ENCODE measurements at places on chromosomes 4 and X.

- DNase-seq: no peak
These were observed 200.7 kb upstream of the IL15 start for GRCh38 chr4:141435446-141436225.

GRCh38 chr4:8694226-8694625 lies 101.7 kb downstream of the CPZ start:
- no peak for DNase-seq

DNA sequence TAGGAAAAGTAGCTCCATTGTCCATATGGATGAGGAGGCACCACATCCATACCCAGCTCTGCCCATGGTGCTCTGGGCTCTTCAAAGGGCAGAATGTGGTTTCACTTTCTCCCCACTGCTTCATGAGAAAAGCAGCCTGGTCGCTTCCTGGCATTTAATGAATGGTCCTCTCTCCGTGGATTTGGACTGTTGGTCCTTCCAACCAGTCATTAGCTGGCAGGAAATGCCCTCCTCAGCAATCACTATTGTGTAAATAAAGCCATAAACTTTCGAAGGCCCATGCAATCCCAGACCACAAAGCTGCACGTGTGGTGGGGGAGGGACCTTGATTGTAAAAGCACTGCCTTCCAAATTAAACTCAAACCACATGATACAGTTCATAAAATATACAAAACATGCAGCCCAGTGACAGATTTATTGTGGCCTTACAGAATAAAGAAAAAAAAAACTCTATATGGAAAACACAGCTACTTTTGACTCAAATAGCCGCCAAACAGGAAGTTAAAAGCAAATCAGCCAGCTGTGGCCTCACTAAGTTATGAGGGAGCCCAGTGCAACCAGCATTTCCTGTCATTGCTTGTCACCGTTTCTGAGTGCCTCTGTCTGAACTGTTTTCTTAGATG lies 8.1 kb downstream of the MBNL3 start:
- DNase-seq: peak; percentile 24

- DNase-seq: peak; percentile 59
These were observed 142.5 kb upstream of the MED14 start for GRCh38 chrX:40877887-40878286.

DNA sequence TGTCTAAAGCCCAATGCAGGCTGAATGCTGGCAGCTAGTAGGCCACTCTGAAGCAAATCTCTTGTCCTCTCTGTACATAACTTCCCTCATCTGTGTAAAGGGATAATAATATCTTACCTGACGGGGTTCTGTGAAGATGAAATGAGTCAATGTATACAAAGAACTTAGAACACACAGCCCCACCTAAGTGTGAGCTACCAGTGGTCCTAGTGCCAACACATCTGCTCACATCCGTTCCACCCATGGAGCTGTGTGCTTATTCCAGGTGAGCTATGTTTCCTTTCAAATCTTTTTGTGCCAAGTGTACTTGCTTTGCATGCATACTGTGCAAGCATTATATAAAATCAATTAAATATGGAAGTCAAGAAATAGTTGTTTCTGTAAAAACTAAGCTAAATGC lies 116.4 kb downstream of the TSPAN5 start:
- DNase-seq: no peak

DNA sequence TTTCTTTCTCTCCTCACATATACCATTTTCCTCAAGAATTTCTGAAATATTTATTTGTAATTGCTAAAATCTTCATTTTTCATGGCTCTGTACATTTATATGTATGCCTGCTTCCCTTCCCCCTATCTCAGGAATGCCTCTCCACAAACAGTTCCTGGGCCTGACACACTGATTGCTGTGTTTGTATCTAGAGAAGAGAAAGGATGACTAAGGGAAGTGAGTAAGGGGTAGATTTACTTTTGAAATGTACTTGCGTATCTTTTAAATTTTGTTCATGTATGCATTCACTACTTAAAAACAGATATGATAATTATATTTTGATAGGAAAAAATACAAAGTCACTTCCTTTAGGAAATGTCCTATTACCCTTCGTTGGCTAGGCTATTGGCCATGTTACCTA lies 790.8 kb downstream of the PCDH18 start:
- DNase-seq: peak; percentile 27

DNA sequence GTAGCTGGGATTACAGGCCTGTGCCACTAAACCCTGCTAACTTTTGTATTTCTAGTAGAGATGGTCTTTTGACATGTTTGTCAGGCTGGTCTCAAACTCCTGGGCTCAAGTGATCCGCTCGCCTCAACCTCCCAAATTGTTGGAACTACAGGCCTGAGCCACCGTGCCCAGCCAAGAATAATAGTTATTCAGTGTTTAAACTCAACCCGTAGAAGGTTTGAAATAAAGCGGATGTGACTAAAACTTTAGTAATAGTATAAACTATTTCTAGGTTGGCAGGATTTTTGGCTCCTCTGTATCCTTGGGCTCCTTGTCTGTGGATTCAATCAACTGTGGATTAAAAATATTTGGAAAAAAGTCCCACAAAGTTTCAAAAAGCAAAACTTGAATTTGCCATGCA lies 37.8 kb downstream of the PCDH10 start:
- DNase-seq: peak; percentile 51

- DNase-seq: no peak
These were observed 120.7 kb upstream of the TSPAN5 start for GRCh38 chr4:98779088-98779487.

DNA sequence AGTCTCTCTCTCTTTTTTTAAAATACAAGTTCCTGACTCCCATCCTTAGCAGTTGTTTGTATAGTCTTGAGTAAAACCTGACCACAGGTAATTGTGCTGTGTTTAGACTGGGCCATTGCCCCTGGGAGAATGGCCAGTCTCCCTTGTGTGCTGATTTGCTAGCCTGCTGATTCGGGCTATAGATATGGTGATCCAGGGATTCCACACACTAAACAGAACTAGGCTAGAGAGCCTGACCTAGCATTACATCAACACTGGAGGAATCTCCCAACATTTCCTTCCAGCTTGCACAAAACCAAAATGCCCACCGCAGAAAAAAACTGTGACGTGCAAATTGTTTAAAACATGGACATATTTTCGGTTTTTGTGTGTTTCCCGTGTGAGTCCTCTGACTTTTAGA lies 5.1 kb downstream of the UPRT start:
- DNase-seq: peak; percentile 9

- DNase-seq: no peak
These were observed 2.4 kb upstream of the FGFRL1 start for GRCh38 chr4:1008840-1009541.

DNA sequence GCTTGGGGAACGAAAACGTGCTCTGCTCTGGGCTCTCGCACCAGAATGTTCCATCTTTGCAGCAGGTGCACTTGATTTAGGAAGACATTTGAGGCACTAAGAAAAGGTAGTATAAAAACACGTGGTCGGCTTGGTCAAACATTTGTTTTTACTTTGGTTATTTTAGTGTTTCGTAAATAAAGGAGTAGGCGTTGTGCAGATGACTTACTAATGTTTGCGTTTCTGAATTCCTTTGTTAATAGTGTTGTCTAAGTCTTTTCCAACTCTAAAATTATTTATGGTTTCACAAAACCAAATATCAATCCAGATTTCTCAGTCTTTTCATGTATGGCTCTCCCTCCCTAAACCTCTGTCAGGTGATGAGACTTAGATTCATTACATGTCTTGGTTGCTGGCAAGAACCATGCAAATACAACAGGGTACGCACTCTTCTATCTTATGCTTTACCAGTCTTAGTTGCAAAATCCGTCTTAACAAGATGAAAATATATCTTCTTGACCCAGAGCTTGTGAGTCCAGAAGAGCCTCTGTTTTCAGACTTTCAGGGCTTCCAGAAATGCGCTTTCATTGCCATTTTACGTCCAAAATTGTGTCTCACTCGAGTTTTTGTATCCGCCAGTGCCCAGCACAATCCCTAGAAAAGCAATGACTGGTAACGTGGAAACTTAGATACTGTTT lies 686 bp downstream of the MTHFD2L start:
- DNase-seq: peak; percentile 18

DNA sequence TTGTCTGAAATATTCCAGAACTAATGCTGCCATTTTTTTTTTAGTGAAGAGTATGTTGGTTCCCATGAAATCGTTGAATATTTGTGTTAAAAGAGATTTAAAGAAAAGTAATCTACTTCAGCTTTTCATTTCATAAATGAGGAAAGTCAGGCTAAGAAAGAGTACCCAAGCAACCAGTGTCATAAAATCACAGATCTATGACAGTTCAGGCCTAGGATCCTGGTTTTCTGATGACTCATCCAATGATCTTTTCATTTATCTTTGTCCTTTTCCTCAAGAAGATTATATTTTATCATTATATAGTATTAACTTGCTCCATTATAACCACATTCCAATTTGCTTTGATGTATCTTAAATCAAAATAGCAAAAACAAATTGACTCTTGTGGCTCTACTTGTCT lies 139.4 kb upstream of the HCCS start:
- DNase-seq: no peak

DNA sequence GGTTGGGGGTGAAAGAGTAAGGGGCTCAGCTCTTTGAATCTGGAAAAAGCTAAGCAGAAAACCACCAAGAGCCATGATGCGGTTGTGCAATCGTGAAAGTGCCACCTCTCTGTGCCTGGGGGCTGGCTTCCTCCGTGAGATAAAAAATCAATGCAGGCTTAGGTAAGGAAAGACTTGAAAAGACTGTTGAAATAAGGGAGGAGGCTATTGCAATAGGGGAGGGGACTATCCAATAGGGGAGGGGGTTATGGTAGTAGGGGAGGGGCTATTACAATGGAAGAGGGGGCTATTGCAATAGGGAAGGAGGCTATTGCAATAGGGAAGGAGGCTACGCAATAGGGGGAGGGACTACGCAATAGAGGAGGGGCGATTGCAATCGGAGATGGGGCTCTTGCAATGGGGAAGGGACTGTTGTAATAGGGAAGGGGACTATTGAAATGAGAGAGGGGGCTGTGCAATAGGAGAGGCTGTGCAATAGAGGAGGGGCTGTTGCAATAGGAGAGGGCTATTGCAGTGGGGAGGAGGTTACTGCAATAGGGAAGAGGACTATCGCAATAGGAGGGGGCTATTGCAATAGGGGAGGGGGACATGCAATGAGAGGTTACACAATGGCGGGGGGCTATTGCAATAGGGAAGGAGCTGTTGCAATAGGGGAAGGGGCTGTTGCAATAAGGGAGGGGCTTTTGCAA lies 162.3 kb upstream of the PSAPL1 start:
- DNase-seq: no peak

- no peak for DNase-seq
These were observed 585.7 kb upstream of the PABPC4L start for GRCh38 chr4:134787315-134787714.

DNA sequence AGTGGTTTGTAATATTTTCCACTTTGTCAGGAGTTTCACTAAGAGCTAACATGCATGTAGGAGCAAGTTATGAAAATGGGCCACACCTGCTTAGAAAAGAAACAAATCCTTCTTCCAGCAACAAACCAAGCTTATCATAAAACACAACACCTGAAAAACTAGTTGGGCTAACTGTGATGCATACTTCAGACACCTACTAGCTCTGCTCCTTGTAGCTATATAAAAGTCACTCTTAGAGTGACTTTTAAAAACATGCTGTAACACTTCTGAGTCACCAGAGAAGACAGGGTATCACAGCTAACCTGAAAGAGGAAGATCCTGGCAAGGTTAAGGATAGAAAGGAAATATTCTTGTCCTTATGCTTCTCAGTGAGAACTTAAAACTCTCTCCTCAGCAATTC lies 3.6 kb upstream of the SLAIN2 start:
- DNase-seq: no peak

DNA sequence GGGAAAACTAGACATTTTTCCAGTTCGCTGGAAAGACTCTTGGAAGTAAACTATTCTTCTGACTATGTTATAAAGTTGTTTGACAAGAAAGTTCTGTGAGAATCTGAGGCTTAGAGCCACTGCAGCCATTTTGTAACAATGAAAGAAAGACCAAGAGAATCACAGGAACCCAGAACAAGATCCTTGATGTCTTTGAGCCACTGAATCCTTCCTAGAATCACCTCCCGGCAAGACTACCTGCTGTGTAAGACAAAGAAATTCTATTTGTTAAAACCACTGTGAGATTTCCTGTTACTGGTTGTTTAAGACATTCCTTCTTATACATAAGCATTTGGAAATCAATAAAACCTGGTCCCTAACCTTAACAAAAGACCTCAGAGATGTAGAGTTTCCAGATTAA lies 175.7 kb upstream of the RASGEF1B start:
- DNase-seq: no peak

- no peak for DNase-seq
These were observed 123.2 kb upstream of the SCML1 start for GRCh38 chrX:17613979-17614588.

- peak; percentile 33 for DNase-seq
These were observed 17.0 kb downstream of the LAMP2 start for GRCh38 chrX:120452131-120452530.

DNA sequence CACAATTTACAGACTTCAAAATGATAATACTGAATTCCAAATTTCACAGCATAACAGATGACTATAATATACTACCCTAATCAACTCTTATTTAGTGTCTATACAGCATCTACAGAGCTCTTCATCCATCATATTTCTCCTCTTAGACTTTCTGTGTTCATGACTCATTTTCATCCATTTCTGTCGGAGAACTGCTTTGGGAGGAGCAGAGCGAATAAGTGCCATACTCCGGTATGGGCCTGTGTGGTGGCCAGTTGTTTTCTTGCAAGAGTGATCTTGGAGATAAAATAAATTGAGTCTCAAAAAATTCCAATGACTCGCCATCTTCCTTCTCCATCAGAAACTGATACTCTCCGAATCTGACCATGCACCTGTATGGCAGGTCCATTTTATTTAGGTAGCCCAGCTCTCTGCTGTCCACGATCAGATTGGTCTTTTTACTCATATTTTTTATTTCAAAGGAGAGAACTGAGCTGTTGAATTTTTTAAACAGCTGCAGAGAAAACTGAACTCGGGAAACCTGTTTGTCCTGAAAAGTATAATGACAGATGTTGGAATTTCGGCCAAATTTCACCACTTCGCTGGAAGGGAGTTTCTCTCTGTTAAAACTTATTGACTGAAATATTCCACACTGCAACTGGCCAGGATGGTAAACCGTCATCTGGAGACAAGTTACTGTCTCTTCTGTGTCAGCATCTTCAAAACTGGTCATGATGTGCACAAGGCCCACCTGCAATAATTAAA lies 7.8 kb downstream of the TIFA start:
- no peak for DNase-seq
